T47D (cell line): ENCODE measurements at places on chromosomes 1 and 21.

DNA sequence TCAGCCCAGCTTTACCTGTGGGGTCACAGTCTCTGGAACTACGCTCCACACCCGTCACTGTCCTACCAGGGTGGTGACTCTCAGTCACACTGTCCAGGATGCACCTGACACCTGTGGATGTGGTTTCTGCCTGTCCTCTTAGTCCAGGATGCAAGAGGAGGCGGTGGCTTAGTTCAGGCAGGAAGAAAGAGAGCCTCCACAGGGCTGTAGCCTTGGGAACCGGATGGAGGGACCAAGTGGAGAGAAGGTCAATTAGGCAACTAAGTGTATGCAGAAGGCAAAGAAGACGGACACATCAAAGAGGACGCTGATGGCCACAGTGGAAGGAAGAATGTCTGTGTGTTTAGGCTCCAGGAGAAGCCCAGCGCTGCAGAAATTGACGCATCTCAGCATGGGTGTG, 153.9 kb upstream of the IRF2BP2 start:
- no peak for DNase-seq

GRCh38 chr1:66276218-66276617, 257.7 kb upstream of the SGIP1 start:
- no peak for DNase-seq

- DNase-seq: no peak
Observed at GRCh38 chr1:98660940-98661543, 479 bp upstream of the SNX7 start.

GRCh38 chr1:17101261-17101660, 18.0 kb downstream of the PADI2 start:
- no peak for DNase-seq

DNA sequence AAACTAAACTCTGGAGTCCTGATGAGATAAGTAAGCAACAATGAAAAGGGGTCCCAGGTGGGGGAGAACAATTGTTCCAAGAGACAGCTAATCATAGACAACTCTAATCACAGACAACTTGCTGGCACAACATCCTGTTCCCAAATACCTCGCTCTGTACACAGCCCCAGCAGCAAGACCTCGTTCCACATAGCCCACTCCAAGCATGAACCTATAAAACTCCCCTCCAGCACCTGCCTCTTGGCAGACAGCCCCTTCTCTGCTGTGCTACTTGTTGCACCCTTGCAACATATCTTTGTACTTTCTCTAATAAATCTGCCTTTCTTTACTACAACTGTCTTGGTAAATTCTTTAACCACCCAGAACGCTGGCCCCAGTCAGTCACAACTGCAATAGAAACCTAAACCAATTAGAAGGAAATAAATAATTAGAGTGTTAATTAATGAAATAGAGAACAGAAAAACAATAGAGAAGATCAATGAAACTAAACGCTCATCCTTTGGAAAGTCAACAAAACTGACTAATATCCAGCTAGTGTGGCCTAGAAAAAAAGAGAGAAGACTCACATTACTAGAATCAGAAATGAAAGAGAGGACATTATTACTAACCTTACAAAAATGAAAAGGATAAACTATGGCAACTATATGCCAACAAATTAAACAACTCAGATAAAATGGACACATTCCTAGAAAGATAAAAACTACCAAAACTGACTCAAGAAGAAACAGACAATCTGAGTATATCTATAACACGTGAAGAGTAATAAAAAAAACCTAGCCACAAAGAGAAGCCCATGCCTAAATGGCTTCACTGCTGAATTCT, 36.1 kb downstream of the LRRC40 start:
- no peak for DNase-seq

DNA sequence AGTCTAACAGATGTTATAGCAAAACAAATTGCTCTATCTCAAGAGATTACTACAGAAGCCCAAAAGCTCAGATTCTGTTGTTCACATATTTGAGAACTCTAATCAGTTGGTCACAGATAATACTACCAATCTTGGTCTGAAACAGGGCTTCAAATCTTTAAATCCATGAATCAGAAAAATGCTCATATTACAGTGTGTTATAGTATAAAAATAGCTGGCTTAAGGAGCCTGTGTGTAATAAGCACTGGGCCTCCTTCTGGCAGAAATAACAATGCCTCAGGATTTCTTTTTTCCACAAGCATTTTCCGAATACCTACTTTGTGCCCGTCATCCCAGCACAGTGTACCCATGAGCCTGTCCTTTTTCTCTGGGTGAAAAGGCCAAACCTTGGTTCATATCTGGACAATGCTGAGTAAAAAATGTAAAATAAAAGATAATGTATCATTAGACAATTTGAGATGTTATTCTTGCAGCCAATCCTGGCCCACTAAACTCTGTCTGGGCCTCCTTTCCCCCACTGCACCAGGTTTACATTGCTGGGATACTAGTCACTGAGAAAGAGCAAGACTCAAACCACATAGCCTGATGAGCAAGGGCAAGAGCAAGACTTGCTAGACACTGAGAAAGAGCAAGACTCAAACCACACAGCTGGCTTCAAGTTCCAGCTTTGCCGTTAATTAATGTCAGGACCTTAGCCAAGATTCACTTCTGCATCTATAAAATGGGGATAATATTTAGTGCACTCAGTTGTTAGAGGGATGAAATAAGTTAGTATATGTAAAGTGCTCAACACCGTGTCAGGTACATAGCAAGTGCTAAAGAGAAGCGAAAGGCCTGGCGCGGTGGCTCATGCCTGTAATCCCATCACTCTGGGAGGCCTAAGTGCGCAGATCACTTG, 17.0 kb upstream of the ADAR start:
- no peak for DNase-seq

DNA sequence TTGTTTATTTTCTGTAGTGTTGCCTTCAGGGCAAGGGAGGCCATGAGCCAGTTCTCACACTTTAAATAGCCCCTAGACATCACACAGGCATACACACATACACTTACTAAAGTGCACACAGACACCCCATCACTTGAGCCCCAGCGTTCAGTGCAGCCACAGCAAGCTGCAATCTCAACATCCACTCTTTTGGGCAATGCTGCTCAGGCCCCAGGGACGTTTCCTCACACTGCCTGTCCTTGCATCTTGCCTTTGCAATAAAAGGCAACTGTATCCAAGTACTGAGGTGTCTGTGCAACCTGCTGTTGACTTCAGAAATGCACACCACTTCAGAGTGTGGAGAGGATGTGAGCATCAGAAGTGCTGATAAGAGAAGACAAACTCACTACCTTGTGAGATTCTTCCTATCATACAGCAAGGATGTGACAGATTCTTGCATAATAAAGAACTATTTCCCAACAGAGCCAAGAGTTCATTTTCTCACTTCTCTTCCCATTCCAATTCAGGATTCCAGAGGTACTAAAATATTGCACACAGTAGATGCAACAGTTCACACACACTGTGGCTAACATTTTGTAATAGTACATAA, 36.2 kb downstream of the IRF2BP2 start:
- DNase-seq: peak; percentile 50

DNA sequence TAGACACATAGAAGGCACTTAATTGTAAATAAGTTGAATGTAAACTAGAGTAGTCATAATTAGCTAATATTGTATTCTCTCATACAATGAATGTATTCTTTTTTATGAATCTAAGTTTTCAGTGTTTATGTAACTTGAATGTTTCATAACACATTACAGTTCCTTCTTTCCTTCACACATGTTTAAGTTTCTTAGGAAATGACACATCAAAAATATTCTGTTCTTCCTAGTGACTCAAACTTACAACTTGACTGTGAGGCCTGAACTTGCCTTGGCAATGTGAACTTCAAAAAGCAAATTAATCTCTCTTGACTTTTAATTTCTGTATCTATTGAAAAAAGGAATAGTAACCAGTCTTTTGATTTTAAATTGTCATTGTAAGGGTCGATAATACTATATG, 700.1 kb downstream of the KCNT2 start:
- no peak for DNase-seq

DNA sequence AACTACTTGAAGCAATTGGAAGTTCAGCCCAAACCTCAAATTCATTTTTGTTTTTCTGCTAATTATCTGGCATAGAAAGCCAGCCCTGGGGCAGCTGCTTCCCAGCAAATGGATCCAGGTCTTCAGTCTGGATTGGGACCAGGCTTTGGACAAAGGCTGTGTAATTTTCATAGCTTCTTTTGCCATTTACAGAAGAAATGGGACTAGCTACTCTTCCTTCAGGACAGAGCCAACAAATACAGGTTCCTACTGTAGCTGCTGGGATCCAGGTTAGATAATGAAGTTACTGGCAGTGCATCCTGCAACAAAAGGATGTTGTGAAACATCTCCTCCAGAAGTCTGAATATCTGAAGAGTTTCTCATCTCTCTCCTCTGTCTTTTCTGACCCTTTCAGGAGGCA, 171.5 kb upstream of the CAMK1G start:
- no peak for DNase-seq

- no peak for DNase-seq
Observed at GRCh38 chr1:78536427-78536826, 45.7 kb downstream of the PTGFR start.

DNA sequence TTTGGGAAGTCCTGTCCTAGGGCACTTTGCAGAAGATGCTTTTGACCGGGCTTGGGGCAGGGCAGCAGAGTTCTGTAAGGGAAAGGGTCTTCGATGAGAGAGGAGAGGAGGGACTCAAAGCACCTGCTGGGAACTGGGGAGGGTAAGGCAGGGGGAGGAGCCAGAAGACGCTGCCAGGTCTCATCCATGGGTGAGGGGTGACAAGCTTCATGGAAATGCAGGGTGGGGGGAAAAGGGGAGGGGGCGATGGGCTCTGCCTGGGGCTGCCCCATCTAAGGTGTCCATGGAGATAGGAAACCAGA, 20.9 kb upstream of the C2CD2 start:
- no peak for DNase-seq

- no peak for DNase-seq
Observed at GRCh38 chr1:45353685-45354084, 13.4 kb upstream of the MUTYH start.

GRCh38 chr1:53372501-53372951, 44.7 kb upstream of the LRP8 start:
- no peak for DNase-seq

DNA sequence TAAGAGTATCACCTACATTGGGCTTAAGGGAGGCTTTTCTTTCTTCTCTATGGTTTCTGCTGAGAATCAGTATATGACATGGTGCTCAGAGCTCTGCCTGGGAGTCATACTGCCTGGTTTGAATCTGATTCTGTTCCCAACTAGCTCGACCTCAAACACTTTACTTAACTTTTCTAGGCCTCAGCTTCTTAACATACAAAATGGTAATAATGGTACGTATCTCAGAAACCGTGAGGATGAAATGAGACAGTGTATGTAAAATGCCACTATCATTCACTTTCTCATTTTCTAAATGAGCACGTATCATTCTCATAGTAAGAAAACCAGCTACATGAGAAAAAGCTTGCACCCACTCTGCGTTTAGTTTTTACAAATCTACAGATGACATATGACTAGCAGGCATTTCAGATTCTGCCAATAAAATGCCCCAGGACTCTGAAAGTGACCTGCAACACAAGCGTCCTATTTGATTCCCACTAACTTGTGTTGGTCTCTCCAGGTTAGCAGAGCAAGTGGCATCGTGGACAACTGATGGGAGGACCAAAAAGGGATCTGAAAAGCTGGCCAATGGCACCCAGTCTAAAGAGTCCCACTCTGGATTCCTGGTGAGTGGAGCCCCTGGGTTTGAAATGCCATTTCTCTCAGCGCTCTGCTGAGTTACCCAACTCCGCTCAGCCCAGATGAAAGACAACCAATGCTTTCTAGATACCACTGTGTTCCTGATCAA, 6.1 kb downstream of the CTNNBIP1 start:
- DNase-seq: no peak

DNA sequence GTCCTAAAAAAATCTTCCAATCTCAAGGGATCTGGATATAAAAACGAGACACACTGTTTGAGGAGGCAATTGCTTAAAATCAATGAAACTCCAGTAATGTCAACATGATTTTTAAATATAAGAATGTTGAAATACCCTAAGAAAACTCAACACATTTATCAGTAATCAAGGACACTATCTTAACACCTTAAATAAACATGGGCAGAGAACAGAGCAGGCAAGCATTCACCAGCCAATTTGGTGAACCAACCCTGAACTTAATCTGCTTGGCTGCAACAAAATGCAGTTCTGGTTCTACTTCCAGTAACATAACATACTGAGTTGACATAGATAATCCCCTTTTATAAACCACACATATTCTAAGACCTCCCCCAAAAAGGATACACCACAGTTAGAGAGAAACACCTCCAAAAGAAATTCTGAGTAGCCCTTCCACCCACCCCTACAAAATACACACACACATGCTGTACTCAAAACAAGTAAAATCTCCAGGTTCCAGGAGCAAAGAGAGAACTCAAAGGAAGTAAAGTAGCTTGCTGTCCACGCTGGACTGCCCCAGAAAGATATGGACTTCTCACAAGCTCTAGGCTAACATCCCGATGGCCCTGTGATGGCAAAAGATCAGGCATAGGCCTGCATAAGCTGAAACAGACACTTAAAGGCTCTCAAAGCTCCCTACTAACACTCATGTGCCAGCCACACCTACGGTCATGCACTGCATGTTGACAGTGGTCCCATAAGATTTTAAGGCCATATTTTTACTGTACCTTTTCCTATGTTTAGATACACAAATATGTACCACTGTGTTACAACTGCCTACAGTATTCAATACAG, 30.5 kb downstream of the TP53BP2 start:
- no peak for DNase-seq

GRCh38 chr1:64686828-64687724, 57.8 kb upstream of the RAVER2 start:
- DNase-seq: peak; percentile 69

DNA sequence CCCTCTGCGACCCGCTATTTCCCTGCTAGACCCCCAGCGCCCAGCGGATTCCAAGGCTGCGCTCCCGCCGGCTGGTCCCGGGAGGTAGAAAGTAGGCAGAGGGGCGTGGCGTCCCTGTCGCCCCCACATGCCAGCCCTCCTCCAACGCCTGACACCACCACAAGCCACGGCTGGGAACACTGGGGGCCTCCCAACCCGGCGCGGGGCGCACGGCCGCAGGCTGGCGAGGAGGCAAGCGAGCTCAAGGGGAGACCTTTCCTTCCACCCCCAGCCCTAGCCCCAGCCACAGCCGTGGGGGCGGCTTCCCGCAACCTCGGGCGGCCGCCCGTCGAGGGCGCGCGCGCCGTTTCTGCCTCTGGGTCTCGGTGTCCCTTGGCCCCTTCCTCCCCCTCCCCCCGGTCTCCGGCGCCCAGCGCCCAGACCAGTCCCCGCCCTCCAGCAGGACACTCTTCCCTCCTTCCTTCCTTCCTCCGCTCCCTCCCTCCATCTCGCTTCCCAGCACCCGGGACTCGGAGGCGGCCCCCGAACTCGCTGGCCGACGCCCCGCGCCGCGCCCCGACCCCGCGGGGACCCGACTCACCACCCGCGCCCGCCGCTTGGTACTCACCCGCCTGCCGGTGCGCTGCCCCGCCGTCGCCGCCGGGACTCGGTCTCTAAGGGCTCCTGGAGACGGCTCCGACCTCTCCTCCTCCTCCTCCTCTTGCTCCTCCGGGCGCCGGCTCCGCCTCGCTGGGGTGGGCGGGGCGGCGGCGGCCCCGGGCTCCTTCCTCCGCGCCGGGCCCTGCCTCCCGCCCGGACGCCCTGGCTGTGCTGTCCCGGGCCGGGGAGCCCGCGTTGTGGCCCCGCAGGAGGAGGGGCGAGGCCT, at the start of gene GNG12:
TSS of gene GNG12 (minus strand) at position 731 of the 865 bp plus-strand sequence. CDS start 125,781 bp downstream, outside the sequence.
- peak; percentile 59 for DNase-seq
